ENCODE measurements at places on chromosomes 11 and 22. TPM values are rescaled to one million over a fixed set of nuclear protein-coding genes. Genes with fewer than 3 reads are reported as not detected.

PLEKHA7 gene
- 2.3 TPM for total RNA-seq

TRIM6 gene
- 0.60 TPM for total RNA-seq

C22orf42 gene
- total RNA-seq, result not detected

NCF4 gene
- total RNA-seq, result 60.1 TPM

C22orf31 gene
- total RNA-seq, result not detected

SHANK3 gene
- not detected for total RNA-seq

CRYAB gene
- total RNA-seq, result not detected

NADSYN1 gene
- total RNA-seq, result 141 TPM

ALDH3B2 gene
- not detected for total RNA-seq

HPX gene
- total RNA-seq, result 0.18 TPM

SLC5A1 gene
- total RNA-seq, result not detected

MAP4K2 gene
- total RNA-seq, result 95.6 TPM

GRK3 gene
- total RNA-seq, result 25.5 TPM

YPEL4 gene
- total RNA-seq, result 2.2 TPM

P4HA3 gene
- not detected for total RNA-seq

OR5P2 gene
- not detected for total RNA-seq

GP1BB gene
- total RNA-seq, result not detected

ADM2 gene
- total RNA-seq, result 7.6 TPM

HIC2 gene
- 3.9 TPM for total RNA-seq

SAA4 gene
- total RNA-seq, result not detected

MMP13 gene
- total RNA-seq, result not detected

NTM gene
- not detected for total RNA-seq

OR2D2 gene
- total RNA-seq, result not detected

HNRNPUL2 gene
- total RNA-seq, result 65.3 TPM

RIBC2 gene
- 7.3 TPM for total RNA-seq

All from activated CD4-positive, alpha-beta memory T cell treated with anti-CD3 and anti-CD28 coated beads, Interleukin-2, amount 10 ng/mL, durations not matched to agents 7 days and 5 days (primary cell).